ENCODE measurements at places on chromosomes 7 and 10.

- DNase-seq, result no peak
Measured at GRCh38 chr10:50807851-50808776, 68.4 kb downstream of the ASAH2B start.

DNA sequence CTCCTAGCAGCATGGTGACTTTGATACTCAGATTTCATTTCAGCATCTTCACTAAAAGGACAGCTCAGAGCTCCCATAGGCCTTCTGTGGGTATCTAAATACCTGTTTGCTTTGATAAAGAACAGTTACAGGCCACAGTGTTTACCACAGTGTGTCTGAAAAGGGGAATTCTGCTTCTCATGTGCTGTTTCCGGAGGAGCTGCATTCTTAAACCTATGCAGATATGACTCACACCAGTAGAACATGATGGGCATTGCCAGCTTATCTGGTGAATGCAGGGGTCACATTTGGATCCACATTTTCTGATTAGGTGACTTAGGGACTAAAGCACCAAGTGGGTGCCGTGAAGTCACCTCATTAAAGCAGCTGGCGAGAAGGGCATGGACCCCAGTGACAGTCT, 52.6 kb downstream of the TRRAP start:
- no peak for DNase-seq

DNA sequence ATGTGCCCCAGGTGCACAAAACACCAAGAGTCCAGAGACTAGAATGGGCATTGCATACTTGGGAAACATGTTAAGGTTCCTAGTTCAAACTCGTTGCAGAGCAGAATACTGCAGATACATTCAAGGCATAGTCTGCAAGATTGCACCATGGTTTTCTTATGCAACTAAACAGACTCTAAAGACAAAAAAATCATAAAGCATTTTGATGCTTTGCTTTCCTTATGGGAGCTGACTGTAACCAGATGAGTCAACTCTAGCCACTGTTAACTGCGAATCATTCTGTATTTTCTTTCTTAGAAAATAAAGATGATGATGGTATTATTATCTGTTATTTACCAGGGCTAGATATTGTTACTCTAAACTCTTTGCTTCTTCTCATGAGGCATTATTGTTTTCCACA, 19.7 kb downstream of the TRUB1 start:
- DNase-seq, result no peak

DNA sequence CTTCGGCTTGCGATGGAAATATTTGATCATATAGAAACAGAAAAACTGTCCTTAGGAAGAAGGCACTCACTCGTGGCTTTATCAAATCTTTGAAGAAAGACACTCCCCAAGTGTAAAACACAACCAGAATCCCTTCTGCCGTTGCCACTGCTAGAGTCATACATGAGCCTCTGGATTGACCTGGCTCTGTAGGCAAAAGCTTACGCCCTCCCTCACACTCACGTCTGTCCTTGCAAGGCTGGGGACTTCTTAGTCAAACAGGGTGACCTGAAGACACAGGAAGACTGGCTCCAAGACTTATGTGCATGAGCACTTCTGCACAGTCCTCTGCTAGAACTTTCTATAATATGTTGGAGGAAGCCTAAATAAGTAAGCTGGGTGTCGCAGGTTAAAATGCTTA, 135.4 kb upstream of the MDFIC start:
- no peak for DNase-seq

DNA sequence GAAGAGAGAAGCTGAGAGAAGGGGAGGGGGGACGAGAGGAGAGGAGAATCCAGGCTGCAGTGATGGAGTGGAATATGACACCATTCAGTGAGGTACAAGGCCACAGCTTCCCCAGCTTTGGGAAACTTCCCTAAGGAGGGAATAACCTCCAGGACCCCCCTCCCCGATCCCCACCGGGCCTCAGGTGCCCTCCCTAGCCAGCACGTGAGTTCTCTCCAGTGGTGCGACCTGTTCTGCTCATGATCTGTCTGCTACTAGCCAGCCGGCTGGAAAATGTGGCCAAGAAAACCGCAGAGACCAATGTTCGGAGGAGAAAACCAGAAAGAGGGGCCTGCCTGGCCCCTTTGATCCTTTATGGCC, 39.9 kb upstream of the AGK start:
- no peak for DNase-seq

- peak; percentile 12 for DNase-seq
Measured at GRCh38 chr7:43725251-43725650, 4.1 kb downstream of the COA1 start.

- peak; percentile 10 for DNase-seq
Measured at GRCh38 chr7:129144095-129144833, at the start of gene TSPAN33. Gene TSPAN33 (plus strand): TSS chr7:129144707. CDS start chr7:129144981, 274 bp downstream.

DNA sequence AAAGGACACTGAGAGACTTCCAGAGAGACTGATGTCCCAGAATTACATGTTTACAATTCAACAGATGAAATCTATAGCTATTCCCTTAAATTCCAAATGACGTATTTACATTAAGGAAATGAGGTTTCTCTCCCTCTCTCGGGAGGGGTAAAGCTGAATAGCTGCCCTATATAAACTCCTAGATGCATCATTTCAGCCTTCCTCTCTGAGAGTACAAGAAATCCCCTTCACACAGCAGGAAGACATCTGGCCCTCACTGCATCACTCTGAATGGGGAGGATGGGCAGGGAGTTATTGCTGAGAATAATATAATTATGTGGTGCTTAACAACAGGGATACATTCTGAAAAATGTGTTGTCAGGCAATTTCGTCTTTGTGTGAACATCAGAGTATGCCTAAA, 11.0 kb downstream of the POT1 start:
- DNase-seq, result no peak

GRCh38 chr7:78383096-78383880, 584.7 kb downstream of the PHTF2 start:
- no peak for DNase-seq

- DNase-seq, result no peak
Measured at GRCh38 chr7:23117841-23118240, 12.3 kb downstream of the KLHL7 start.

GRCh38 chr10:116160271-116160670, 112.7 kb downstream of the GFRA1 start:
- DNase-seq, result no peak

DNA sequence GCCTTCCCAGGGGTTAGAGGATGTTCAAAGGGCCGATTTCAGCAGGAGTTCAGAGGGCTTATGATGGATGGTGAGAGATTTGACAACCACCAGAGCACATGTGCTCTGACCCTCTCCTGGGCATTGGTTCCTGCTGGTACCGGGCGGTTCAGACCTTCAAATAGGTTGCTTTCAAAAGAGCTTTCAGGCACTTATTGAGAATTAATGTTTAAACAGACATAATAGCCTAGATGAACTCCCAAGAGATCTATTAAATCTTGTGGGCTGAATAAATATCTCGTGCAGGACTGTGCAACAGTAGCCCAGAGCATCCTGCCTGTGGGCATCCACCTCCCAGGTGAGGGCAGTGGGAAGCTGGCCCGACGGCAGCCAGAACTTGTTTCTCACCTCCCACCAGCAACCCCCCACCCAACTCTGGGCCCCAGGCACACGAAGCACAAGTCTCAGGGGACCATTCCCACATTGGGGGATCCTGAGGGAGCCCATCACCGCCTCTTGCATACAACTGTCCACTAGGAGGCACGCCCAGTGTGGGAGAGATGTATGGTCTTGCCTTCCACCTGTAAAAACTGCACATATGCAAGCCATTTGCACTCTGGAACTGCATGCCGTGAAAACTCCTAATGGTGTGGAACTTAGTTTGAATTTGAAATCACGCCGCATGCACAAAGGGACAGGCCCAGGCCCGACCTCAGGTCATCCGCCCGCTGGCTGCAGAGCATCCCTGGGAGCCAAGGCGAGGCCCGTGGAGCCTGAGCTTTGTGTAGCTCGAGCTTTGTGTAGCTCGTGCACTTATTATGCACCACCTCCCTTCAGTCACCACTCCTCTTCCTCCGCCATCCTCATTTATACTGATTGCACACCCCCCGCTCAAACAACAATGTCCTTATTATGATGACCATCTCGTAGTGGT, 147.8 kb downstream of the ADCY1 start:
- DNase-seq, result no peak

DNA sequence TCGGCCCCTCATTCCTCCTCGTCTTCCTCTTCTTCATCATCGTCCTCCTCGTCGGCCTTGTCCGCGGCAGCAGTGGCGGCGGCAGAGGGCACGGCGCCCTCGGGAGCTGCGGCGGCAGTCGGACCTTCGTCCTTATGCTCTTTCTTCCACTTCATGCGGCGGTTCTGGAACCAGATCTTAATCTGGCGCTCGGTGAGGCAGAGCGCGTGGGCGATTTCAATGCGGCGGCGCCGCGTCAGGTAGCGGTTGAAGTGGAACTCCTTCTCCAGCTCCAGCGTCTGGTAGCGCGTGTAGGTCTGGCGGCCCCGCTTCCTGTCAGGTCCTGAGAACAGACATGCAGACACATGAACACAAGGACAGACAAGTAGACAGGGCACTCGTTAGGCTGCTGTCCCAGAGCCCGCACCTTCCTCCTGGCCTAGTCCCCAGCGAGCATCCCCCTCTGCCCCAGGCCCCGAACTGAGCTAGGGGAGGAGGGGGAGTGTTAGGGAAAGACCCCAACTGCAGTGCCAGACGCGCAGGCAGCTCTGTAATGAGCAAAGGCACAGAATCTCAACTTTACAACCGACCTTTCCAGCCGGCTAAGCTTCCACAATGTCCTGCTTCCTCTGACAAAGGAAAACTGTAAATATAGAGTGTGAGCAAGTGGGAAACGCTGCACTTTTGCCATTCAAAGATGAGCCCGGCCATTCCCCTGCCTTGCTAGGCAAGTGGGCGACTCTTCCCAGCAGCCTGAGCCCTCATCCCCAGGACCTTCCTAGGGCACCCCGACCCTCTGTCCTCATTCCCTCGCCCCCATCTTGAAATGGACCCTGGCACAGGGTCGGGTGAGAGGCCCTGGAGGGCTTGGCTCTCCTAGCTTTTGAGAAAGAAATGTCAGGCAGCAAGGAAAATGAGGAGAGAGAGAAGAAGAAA, 1.3 kb downstream of the HOXA7 start:
- no peak for DNase-seq

DNA sequence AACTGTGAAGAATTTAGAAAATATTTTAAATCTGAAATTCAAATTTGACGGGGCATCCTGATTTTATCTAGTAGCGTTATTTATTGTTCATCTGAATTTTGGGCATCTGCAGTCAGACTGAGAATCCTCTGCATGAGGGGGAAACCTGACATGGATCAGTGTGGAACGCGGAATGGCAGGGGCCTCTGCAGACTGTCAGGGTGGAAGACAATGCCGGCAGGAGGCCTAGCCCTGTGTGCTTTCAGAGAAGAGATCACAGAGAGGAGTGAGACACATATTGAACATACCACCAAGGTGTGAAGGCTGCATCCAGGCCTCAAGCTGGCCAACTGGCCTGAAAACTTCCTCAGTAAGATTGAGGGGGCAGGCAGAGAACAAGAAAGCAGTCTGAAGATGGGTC, 921.1 kb upstream of the GHITM start:
- no peak for DNase-seq

DNA sequence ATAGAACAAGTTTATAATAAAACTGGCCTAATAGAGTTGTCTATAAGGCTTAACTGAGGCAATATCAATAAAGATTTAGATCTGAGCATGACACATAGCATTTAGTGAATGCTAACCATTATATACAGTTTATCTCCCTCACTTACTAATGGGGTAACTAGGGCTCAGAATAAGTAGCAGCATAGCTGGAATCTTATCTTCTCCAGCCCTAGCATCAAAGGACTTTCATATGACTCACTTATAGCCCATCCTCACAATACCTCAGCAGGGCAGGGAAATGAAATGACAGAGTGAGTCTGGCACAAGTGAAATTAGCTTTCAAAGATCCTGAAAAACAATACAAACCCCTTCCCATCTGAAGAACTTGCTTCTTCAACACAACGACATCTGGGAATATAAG, 362.9 kb downstream of the KIF20B start:
- no peak for DNase-seq

DNA sequence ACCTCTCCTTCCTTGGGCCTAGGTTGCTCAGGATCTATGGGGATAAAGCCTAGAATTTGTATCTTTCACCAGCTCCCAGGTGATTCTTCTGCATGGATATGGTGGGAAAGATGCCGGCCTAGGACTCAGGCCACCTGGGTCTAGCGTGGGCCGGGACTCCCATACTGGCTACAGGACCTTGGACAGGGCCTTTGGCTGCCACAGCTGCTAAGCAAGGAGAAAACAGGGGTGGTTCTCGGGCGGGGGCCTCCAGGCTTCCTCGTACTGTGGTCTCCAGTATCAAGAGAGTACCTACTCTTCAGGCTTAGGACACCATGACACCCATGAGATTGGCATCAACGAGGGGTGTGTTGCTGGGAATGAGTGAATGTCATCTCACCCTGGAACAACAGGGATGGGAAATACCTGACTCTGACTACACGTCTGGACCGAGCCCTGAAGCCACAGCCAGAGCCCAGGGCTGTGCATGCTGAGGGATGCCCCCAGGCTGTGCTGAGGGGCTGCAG, 120.3 kb upstream of the ADAM12 start:
- DNase-seq, result no peak

DNA sequence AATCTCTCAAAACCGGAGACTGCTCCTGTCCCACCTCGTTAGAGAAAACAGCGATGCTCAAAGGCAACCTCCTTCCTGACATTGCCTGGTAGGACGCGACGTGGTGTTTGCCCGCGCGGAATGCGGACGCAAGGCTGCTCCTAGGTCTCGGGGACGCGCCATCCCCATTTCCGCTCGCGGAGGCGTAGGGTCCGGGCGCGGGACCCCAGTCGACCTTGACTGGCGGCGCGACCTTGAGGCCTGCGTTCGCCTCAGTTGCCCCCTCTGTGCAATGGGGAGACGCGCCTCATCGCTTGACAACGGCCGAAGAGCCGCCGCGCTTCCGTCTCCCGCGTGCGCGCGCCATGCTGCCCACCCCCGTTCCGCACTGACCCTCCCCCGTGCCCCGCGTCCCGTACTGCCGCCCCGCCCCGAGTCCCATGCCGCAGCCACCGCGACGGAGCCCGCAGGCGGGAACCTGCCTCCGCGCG, 412 bp upstream of the PPIA start:
- no peak for DNase-seq

DNA sequence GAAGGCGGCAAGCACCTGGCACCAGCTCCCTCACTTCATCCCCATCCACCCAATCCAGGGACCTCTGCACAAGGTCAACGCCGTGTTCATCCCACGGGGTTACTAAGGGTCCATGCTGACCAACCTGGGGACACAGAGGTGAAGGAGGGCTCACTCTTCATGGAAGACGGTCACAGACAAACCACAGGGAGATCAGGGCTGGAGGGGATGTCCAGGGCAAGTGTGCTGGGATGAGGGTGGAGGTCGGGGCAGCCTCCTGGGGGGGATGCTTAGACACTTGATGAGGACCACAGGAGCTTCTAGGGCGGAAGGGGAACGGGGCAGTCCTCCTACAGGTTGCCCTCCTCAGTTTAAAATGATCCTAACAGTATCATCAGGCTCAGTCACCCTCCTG, 46.7 kb downstream of the FAM53B start:
- no peak for DNase-seq

All from fibroblast of the conjunctiva (primary cell).